Caco-2 (cell line): ENCODE measurements at places on chromosomes 16 and 17.

GRCh38 chr17:5552841-5553240 is 31.5 kb downstream of the NLRP1 start:
- DNase-seq = no peak

GRCh38 chr17:6449307-6449706 is 5.1 kb downstream of the PIMREG start:
- DNase-seq = no peak

- no peak for DNase-seq
These were observed 51.2 kb downstream of the SOX9 start for GRCh38 chr17:72171703-72172667.

GRCh38 chr16:11640987-11641817 is 27.1 kb upstream of the SNN start:
- DNase-seq = peak; percentile 61

GRCh38 chr16:24309258-24310142 is 53.4 kb downstream of the CACNG3 start:
- no peak for DNase-seq

GRCh38 chr17:57746221-57746620 is 1.1 kb upstream of the CCDC182 start:
- no peak for DNase-seq

- DNase-seq = no peak
These were observed 15.2 kb downstream of the CASKIN1 start for GRCh38 chr16:2180962-2181923.

GRCh38 chr17:45339646-45340605 is 23.1 kb upstream of the MAP3K14 start:
- no peak for DNase-seq

DNA sequence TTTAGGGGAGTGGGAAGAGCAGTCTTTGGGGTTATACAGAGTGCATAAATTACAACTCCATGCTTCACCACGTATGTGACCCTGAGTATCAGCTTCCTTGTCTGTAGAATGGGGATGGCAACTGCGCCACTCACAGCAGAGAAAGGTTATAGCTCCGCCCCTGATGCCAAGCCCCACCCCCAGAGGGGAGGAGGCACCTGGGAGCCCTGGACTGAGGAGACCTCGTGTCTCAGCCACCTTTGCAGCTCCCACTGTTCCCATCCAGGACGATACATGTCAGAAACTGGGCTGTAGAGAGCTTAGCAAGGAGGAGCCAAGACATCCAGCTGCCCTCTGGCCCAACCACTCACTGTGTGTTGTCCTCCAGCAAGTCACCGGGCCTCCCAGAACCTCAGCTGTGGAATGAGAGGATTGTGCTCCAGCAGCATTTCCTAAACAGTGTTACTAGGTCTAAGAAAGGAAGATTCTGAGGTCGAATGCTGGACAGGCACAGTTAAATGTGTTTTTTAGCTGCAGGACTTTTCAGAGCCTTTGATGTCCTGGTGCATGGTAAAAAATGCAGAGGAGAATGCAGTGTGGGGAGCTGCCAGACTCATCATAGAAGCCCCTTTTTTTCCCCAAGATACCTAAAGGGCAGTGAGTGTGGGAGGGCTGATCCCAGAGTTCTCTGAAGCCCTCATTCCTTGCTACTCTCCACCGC is 49.4 kb downstream of the BEAN1 start:
- no peak for DNase-seq

- DNase-seq = no peak
These were observed 721 bp upstream of the WWOX start for GRCh38 chr16:78098595-78099270.

DNA sequence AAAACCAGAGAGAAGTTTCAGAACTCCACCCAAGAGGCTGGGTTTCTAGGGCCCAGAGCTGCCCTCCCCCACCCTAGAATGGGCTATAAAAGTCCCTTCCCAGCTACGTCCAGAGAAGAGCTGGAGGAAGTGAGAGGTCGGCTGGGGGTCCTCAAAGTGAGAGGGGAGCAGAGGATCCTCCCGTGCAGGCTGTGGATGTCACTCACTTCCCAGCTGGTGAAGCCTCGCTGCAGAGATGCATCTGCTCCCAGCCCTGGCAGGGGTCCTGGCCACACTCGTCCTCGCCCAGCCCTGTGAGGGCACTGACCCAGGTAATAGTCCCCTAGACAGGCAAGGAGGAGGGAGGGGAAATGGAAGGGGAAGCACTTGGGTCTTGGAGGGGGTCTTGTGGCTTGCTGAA is at the start of gene EPX:
TSS of gene EPX (plus strand) at position 115 of the 400 bp plus-strand sequence. CDS start at position 236, 121 bp downstream.
- DNase-seq = no peak

DNA sequence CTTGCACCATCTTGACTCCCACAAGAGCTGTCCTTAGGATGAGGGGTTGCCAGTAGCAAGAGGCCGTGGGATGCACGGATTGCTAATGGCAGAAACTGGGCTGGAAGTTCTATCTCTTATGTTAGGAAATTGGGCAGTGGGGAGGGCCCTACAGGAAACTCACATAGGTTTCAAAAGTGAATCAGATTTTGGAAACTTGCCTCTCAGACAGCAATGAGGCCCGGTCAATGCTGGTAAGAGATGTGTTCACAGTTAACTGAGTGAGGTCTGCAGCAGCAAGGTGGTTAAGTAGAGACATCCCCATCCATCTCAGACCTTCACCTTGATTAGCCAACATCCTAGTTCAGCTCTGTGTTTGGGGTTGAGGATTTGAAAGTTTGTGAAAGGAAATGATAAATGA is 164.7 kb downstream of the ABCA8 start:
- DNase-seq = no peak

DNA sequence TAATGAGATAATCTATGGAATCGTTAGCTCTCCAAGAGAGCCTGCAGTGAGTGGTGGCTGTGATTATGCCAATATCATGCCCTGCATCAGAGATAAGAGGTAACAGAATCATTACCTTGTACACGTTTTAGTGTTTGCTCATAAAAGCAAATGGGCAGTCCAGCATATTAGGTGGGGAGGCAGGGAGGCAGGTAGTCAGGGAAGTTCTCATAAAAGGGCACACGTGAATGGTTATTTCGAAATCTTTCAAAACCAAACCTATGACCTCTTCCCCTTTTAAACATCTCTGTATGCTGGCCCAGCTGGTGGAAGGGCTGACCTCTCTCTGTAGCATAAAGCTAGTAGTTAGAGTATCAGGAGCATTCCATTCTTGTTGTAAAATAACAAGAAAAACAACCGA is 51.7 kb downstream of the VAT1L start:
- DNase-seq = no peak

- no peak for DNase-seq
These were observed 127.0 kb downstream of the RAB11FIP4 start for GRCh38 chr17:31518478-31518877.

- DNase-seq = no peak
These were observed 24.1 kb downstream of the CLEC16A start for GRCh38 chr16:10968498-10968897.

GRCh38 chr16:84356176-84356575 is 12.2 kb upstream of the ATP2C2 start:
- DNase-seq = no peak

GRCh38 chr16:56324406-56324805 is 100.9 kb downstream of the AMFR start:
- no peak for DNase-seq

- no peak for DNase-seq
These were observed 43.5 kb downstream of the AP2B1 start for GRCh38 chr17:35630530-35631148.

DNA sequence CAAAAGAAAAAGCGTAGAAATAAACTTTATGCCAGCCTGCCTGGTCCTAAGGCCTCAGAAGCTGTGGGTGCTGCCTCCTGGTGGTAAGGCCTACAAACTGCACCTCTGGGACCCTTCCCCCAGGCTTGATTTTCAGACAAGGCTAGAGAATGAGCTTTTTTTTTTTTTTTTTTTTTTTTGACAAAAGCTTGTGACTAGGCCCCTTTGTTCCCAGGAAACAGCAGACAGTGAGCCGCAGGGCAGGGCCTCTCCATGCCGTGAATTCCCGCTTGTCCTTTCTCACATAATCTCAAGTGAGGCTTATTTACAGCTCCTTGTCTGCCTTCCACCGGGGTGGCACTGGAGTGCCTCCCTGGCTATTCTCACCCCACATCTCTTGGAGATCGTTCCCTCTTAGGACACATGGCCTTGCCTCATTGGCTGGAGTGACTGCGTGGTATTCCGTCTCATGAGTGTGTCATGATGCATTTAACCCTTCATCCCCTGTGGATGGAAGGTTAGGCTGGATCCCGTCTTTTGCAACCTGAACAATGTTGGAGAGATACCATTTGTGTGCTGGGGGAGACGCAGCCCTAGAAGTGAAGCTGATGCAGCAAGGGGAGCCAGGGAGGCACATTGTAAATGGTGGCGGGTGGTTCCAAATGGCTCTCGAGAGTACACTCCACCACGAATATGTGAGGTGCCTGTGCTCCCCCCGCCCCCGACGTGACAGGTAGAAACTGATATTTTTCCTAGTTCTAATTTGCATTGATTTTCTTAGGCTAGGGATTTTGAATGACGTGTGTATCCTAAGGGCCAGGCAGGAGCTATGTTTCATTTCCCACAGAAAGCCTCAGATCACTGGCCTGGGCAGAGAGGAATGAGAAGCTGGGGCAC is 49.6 kb downstream of the USP22 start:
- DNase-seq = peak; percentile 78

GRCh38 chr17:13540546-13540945 is 61.2 kb downstream of the HS3ST3A1 start:
- DNase-seq = no peak

GRCh38 chr16:10297341-10298006 is 88.4 kb upstream of the ATF7IP2 start:
- peak; percentile 61 for DNase-seq

GRCh38 chr17:82105882-82106687 is 8.0 kb upstream of the FASN start:
- peak; percentile 90 for DNase-seq

- DNase-seq = no peak
These were observed 445.2 kb upstream of the SALL1 start for GRCh38 chr16:51596247-51596646.

DNA sequence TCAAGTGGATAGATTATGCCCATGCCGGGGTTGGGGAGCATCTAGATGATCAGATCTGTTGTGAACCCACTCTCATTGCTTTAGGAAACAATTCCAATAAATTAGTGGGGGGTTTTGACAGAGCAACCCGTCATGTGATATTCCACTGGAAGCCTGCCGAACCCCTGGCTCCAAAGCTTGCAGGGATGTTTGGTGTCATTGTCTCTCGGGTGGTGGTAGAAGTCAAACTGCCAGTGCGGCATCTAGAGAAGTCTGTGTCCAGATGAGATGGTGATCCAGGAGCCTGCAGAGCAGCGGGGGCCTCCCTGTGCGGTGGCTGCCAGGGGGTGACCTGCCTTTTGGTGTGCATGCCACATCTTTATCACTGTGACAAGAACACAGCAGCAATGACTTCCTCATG is 91.7 kb downstream of the SHISA6 start:
- DNase-seq = no peak

DNA sequence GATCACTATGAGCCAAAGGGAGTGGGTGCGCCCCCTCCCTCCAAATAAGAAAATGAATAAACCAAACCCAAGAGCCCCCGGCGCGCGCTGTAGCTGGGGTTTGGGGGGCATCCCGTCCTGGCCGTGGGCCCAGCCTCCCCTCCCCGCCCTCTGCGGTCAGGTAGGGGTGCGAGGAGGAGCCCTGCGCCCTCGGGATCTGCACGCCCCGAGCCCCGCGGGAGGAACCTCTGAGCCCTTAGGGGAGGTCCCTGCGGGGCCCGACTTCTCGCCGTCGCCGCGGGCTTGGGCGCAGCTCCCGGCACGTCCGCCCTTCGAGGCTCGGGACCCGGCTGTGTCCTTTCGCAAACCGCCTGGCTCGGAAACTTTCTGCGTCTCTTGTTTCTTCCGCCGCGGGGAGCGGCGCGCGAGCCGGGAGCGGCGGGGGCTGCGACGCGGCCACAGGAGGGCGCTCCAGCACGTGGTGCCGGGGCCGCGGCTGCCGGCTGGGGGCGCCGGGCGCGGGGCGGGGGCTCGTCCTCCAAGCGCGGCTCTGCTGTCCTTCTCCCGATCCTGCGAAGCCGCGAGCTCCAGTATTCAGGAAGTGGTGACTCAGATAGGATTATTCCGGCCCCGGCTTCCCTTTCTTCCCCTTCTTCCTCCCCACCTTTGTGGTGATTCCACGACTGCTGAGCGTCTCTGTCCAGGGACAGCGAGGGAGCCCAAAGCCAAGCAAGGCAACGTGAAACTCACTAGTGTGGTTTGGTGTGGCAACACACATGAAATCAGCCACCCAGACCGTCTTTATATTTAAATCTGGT is 1.6 kb downstream of the PITPNC1 start:
- DNase-seq = peak; percentile 69

GRCh38 chr16:61891460-61891859 is 144.8 kb downstream of the CDH8 start:
- DNase-seq = no peak

DNA sequence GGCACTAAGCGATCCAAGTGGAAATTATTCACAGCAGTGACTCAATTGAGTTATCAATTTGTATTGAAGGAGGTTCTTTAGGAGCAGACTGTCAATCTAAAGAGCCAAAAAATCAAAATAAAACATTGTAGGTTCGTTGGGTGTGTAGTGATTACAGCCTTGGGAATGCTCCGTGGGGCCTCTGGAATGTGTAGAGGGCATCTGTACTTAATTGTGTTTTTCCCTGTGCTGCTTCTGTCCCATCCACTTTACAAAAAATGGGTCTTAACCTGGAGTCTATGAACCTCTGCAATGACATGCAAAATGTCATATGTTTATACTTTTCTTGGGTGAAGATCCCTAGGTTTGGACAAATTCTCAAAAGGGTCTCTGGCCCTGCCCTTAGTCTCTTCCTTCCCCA is 215.1 kb downstream of the CCDC182 start:
- no peak for DNase-seq

GRCh38 chr17:6786618-6787017 is 10.6 kb downstream of the FBXO39 start:
- no peak for DNase-seq

DNA sequence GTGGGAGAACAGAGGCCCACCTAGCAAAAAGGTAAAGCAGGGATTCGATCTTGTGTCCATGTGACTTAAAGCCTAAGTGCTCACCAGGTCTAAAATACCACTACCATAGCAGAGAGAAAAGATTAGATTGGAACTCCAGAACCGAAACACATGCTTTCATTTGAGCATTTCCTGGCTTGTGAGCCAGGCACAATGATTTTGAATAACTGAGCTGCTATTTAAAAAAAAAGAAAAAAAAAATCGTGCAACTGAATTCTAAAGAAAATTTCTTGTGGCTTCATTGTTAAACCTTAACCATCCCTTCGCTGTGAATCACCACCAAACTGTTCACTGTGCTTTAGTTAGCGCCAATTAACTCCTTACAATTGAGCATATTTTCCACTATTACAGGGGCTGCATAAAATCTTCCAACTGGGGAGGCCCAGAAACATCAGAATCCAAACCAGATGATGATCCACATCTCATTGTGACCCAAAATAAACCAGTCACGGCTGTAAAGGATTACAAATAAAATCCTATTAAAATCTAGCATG is 366.4 kb upstream of the ERCC4 start:
- DNase-seq = no peak

- no peak for DNase-seq
These were observed 348 bp downstream of the MPP2 start for GRCh38 chr17:43906951-43907424.

- DNase-seq = no peak
These were observed 14.0 kb downstream of the SOX9 start for GRCh38 chr17:72134608-72135394.

GRCh38 chr16:28042811-28043210 is 20.7 kb downstream of the GSG1L start:
- DNase-seq = no peak

- DNase-seq = no peak
These were observed 1.5 kb upstream of the HOXB6 start for GRCh38 chr17:48605991-48606891.
